NCI-H1930 (cell line): ENCODE measurements at places on chromosomes 5 and 9.

- DNase-seq = no peak
Measured at GRCh38 chr5:163757344-163757743, 251.9 kb downstream of the MAT2B start.

GRCh38 chr5:1497795-1498622 is 25.8 kb downstream of the LPCAT1 start:
- DNase-seq = no peak

DNA sequence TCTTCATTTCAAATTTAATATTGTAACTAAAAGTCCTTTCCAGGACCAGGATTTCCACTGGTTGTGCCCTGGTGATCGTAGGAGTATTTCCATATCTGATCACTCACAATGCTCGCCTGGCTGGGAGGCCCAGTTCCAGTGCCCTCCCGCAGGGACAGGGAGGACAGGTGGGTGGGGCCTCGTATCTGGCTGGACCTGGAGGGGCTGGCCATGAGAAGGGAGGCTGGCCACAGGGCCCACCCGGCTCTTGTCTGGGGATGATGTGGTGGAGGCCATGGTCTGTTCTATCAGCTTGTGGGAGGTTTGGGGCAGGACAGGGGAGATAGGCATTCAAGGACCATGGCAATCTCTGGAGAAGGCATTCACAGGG is 286.4 kb downstream of the GADD45G start:
- DNase-seq = no peak

DNA sequence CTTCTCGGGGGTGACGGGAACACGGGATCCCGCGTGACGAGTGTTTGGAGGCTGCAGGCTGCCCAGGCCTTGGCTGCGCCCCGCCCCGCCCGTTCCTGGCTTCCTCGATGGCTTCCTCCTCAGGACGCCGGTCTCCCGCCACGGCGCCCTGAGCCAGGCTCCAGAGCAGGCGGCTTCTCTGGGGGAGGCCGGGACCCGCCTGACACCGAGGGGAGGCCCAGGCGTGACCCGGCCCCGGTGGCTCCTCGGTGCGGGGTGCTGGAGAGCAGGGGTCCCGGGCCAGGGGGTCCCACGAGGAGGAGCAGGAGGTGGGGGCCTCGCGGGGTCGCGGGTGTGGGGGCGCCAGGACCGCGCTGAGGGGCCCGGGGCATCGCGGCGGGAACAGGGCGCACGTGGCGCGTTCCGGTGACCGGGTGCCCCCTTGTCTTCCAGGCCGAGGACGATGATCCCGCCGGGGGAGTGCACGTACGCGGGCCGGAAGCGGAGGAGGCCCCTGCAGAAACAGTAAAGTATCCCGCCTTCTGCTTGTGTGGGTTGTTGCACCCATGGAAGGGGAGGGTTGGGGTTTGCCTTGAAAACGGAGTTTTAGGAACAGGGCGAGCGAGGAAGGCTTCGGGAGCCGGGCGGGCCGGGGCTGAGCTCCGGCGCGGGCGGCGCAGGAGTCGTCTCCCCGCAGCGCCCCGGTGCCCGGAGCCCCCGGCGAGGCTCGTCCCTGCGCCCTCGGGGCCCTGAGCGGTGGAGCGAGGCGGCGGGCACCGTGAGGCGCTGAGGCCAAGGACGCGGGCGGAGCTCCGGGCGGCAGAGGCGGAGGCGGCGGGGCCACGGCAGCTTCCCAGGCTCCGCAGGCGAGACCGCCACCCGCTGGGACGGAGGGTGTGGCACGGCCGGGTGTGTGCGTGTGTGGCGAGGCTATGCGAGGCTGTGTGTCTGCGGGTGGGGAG is 22.2 kb downstream of the AHRR start:
- no peak for DNase-seq

- no peak for DNase-seq
Measured at GRCh38 chr9:128006332-128006996, 25.7 kb upstream of the EEIG1 start.

DNA sequence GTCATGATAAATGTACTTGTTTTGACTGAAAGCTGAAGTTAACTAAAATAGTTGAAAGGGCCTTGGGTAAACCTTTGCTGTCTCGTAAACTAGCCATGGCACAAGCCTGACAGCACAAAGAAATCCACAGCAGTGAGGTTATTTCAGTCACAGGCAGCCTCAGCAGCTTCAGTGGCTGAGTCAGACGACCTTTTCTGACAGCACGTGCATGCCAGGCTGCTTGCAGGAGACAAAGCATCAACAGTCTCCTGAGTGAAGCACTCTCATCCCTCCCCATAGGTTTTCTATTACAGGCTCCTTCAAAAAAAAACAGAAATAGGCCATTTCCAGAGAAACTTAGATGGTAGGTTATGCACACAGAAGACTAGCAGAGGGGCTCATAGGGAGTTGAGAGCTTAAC is 34.6 kb downstream of the OXCT1 start:
- DNase-seq = no peak

DNA sequence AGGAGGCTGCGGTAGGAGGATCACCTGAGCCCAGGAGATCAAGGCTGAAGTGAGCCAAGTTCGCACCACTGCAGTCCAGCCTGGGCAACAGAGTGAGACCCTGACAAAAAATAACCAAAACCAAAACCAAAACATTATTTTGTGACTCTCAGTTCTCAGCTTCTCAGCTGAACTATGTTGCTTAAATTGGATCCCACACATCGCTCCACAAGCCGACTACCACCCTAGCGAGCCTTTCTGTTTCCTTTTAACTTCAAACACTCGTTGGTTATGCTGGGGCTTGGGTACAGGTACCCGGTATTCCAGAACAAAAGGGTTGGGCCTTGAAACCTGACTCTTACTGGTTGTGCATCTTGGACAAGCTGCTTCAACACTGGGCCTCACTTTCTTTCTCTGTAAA is 3.8 kb upstream of the PTGS1 start:
- no peak for DNase-seq
